Esophagus squamous epithelium (tissue), 5 donors: ENCODE measurements at places on chromosomes 7 and 10. TPM values are rescaled to one million over a fixed set of nuclear protein-coding genes. Genes with fewer than 3 reads are reported as not detected.

The FAM180A gene
- total RNA-seq = 0.50 TPM

The SH2D4B gene
- total RNA-seq = 0.13 TPM

The IFIT5 gene
- 4.2 TPM for total RNA-seq

DNA sequence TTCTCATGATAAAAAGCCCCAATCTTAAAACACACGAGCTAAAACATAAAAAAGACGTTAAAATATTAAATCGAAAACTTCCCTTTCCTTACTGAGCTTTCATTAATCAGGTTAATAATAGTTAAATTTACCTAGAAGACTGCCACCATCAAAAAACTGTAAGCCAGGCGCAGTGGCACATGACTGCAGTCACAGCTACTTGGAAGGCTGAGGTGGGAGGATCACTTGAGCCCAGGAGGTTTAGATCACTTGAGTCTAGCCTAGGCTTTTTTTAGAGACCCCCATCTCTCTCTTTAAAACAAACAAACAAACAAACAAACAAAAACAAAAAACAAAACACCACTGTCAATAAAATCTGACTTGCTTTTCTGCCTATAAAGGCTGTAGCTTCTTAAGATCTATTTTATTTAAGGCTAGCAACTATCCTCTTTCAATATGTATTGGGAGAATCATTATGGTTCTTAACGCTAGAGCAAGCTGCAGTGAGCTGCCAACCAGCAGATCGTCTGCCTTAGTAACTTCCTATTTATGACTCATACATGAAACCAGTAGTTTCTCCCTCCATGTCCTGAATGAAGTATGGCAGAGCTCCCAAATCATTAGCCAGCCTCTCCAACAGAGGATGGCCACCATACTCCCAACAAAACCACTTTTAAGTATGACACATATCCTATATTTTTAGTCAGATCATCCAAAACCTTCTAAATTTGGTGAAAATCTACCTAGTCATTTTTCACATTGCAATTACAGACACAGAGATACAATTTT lies 163.7 kb downstream of the SRPK2 start:
- no peaks in the 10 kb centered on the region for H3K36me3 ChIP-seq
- DNase-seq = no peak
- H3K4me3 ChIP-seq = no peak overlapping the region

DNA sequence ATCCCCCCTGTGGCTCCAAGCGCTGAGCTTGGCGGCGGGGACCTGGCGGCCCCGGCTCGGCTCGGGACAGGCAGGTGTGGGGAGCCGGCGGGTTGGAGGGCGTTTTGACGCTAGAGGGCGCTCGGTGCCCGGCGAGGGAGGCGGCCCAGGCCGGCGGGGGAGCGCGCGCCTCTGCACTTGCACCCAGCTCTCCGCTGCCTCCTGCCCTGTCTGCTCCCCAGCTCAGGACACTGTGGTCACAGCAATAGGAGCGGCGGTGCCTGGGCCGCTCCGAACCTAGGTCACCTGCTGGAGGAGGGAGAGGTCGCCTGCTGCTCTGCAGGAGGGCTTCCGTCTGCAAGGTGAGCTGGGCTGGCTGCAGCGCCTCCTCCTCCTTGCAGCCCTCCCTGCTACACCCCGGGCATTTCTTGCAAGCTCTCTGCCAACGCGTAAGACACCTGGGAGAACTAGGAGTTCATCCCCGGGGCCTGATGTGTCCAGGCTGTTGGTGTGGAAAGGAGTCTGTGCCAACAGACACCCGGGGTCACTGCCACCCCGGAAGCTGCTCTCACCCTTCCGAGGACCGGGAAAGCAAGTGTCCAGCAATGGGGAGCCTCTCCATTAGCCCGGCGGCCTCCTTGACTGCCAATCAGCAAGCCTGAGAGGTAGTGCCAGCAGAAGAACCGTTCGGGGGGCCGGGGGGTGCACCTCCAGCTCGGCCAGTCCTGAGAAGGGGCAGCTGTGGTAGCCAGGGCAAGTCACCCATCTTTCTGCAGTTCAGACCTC lies 620.4 kb downstream of the GALNT17 start:
- no peak overlapping the region for H3K4me3 ChIP-seq
- H3K27ac ChIP-seq = no peak overlapping the region
- DNase-seq = no peak
- H3K27me3 ChIP-seq = no peaks in the 10 kb centered on the region
- H3K4me1 ChIP-seq = no peaks in the 10 kb centered on the region

GRCh38 chr10:14500172-14500765 lies 169.5 kb upstream of the FRMD4A start:
- H3K4me3 ChIP-seq = no peak overlapping the region
- H3K27ac ChIP-seq = no peak overlapping the region
- H3K36me3 ChIP-seq = no peaks in the 10 kb centered on the region
- no peaks in the 10 kb centered on the region for H3K4me1 ChIP-seq

- peaks cover 50% of the 10 kb centered on the region for H3K4me1 ChIP-seq
- no peaks in the 10 kb centered on the region for H3K36me3 ChIP-seq
- H3K4me3 ChIP-seq = no peak overlapping the region
- no peaks in the 10 kb centered on the region for H3K27me3 ChIP-seq
- no peak for DNase-seq
Measured at GRCh38 chr7:918441-919113, 35.9 kb downstream of the ADAP1 start.

DNA sequence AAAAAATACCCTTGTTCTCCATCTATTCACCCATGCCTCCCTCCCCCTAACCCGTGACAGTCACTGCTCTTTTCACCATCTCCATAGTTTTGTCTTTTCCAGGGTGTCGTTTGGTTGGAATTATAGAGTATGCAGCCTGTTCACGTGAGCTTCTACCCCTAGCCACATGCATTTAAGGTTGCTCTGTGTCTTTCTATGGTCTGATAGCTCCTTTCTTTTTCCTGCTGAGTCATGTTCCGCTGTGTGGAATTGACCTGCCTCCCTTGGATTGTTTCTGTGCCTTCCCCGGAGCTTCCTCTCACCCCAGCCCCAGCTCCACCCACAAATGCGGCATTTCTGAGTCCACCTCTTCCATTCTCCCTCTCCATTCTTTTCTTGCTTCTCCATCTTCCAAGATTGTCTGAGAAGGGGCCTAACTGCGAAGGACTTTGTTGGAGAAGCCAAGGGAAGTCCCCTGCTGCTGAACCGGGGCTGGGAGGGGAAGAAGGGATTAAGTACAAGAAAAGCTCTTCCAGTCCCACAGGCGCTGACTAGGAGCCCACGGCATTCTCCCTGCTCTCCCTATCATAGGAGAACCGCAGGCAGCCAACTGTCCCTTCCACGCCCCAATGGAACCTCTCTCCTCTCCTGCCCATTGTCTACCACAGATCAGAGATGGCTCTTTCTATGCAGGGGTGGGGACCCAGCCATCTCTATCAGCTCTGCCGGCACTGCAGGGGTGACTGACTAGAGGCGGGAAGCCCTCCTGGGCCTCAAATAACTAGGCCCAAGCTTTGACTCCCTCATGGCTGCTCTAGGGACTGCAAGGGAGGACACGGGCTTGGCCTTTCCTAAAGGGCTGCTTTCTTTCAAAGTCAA lies 87.5 kb upstream of the ANLN start:
- no peaks in the 10 kb centered on the region for H3K27me3 ChIP-seq
- peaks cover 4% of the 10 kb centered on the region for H3K36me3 ChIP-seq
- H3K4me3 ChIP-seq = no peak overlapping the region
- DNase-seq = no peak

DNA sequence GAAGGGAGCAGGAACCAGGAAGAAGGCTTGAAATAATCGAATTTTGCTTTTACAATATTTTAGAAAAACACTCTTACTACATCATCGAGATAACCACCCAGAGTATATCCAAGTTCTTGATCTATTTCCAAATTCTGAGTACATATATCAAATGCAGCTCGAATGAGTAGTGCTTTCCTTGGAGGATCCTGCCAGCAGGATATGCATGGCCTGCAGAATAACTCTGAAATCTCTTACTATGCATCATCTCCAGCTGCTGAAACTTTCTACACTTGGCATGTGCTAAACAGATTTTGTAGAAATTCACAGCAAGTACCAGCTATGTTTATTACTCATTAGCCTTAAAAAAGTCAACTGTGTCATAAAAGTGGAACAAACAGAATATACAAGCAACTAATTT lies 44.0 kb upstream of the ANK3 start:
- no peak for DNase-seq
- no peaks in the 10 kb centered on the region for H3K36me3 ChIP-seq
- no peak overlapping the region for H3K4me3 ChIP-seq
- peaks cover 22% of the 10 kb centered on the region for H3K4me1 ChIP-seq
- H3K27ac ChIP-seq = no peak overlapping the region

- no peaks in the 10 kb centered on the region for H3K27me3 ChIP-seq
- peaks cover 8% of the 10 kb centered on the region for H3K4me1 ChIP-seq
- H3K27ac ChIP-seq = no peak overlapping the region
- no peak overlapping the region for H3K4me3 ChIP-seq
- no peak for DNase-seq
Measured at GRCh38 chr10:125041856-125042506, 100.1 kb downstream of the ZRANB1 start.

DNA sequence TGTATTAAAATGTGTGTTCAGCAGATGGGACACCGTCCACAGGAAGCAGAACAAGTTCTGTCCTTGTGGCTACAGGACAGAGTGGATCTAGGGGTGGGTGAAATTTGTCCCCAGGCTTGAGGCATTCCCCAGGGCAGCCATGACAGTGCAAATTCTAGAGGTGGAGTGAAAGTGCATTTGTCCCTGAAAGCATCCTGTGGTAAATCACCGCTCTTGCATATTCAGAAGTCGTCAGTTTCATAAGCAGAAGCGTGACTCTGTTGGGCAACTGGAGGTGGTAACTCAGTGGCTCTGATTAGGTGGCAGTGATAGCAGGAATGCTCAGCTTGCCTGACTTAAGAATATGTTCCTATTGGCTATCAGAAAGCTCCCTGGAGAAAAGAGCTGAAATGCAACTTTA lies 96.6 kb downstream of the SNX10 start:
- no peak for DNase-seq
- H3K27ac ChIP-seq = no peak overlapping the region
- H3K36me3 ChIP-seq = no peaks in the 10 kb centered on the region
- H3K4me1 ChIP-seq = no peaks in the 10 kb centered on the region

DNA sequence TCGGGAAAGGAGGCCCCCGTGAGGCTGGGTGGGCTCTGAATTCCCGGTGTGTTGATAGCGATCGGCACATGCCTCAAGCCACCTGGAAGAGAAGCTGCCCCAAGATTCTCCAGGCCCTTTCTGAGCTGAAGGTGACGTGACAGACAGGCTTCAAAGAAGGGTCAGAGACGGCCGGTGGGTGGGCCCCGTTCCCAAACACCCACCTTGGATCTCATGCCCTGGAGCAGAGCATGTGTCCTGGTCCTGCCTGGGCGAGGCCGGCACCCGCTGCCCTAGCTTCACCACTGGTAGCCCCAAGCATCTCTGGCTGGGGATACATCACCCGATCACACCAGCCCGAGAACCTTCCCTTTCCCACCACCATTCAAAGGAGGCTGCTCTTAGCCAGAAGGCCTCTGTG lies 399.0 kb downstream of the DNAJB6 start:
- no peak for DNase-seq
- H3K4me3 ChIP-seq = no peak overlapping the region
- H3K36me3 ChIP-seq = no peaks in the 10 kb centered on the region
- no peak overlapping the region for H3K27ac ChIP-seq
- no peaks in the 10 kb centered on the region for H3K4me1 ChIP-seq
- H3K27me3 ChIP-seq = no peaks in the 10 kb centered on the region

- H3K36me3 ChIP-seq = peaks cover 4% of the 10 kb centered on the region
- H3K4me1 ChIP-seq = peaks cover 4% of the 10 kb centered on the region
- no peaks in the 10 kb centered on the region for H3K27me3 ChIP-seq
- no peak for DNase-seq
- no peak overlapping the region for H3K27ac ChIP-seq
Measured at GRCh38 chr10:121751191-121751760, 153.0 kb upstream of the FGFR2 start.

DNA sequence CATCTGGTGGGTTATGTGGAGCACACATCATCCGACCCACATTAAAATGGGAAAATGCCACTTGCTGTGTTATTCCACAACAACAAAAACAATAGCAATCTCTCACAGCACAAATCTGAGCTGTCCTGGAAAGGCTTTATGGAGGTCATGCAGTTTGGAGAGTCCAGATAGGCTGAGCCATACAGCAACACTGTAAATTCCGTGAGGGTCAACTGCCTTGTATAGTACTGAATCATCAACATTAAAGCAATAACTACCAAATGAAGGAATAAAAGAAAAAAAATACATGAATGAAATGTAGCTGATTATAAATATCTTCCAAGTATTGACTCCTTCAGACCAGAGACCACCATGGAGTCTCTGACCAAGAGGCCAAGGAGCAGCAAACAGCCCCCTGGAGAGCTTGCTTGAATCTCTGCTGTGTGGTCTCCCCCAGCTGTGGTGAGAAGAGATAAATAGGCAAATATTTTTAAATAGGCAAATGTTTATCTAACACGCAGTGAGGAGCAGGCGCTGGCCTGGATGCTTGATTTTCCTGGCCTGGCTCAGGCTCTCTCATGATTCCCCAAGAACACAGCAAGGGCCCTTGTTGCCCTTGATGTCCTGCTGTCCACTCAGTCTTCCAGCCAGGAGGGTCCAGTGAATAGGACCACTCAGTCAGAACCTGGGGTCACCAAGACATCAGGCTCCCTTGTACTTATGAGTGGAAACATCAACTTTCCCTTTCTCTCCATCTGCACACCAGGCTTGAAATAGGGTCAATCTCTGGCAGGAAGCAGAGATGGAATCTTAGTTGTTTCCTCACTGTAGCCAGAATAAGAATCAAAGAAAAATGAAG lies 1021.3 kb downstream of the XPNPEP1 start:
- no peak for DNase-seq
- no peaks in the 10 kb centered on the region for H3K4me1 ChIP-seq
- peak overlapping the region; percentile 29 for H3K27ac ChIP-seq
- H3K36me3 ChIP-seq = no peaks in the 10 kb centered on the region

DNA sequence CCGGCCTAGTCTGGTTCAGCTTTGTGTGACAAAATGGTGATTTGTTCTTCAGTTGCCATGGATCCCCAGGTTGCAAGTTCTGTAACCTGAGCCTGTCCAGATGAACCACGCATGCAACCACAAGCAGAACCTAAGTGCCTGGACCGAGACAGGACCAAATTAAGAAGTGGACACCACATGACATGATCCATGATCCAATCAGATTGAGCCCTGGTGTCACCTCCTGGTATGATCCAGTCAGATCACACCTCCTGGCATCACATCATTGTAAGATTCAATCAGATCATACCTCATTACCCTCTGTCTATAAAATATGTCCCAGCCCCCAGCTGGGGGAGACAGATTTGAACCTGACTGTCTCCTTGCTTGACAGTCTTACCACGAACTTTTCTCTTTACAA lies 70.0 kb downstream of the MALSU1 start:
- no peak overlapping the region for H3K4me3 ChIP-seq
- H3K27ac ChIP-seq = peak overlapping the region; percentile 54
- no peaks in the 10 kb centered on the region for H3K4me1 ChIP-seq
- H3K36me3 ChIP-seq = no peaks in the 10 kb centered on the region
- no peak for DNase-seq

DNA sequence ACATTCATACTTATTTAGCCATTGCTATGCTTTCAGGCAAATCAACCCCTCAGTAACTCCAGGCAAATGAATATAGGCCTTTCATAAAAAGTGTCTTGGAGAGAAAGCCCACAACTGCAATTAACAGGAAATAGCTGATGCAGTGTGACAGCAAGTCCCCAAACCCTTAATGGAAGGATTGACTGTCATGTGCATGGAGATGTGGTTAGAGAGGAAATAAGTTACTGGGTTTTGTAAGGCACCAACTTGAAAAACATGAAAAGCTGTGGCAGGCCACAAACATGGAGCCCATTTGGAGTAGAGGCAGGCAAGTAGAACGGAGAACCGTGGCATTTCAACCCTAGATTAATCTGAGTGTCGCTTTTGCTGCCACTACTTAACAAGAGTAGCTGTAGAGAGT lies 549.4 kb upstream of the C7orf33 start:
- no peak overlapping the region for H3K4me3 ChIP-seq
- H3K4me1 ChIP-seq = no peaks in the 10 kb centered on the region
- H3K27ac ChIP-seq = no peak overlapping the region
- no peaks in the 10 kb centered on the region for H3K36me3 ChIP-seq
- DNase-seq = no peak
